Renal cortical epithelial cell (primary cell): ENCODE measurements at places on chromosomes 5 and 9.

GRCh38 chr9:134211811-134212485 lies 47.6 kb upstream of the RNU6ATAC start:
- no peak for DNase-seq

GRCh38 chr5:142806841-142807267 lies 36.7 kb downstream of the ARHGAP26 start:
- DNase-seq = no peak

DNA sequence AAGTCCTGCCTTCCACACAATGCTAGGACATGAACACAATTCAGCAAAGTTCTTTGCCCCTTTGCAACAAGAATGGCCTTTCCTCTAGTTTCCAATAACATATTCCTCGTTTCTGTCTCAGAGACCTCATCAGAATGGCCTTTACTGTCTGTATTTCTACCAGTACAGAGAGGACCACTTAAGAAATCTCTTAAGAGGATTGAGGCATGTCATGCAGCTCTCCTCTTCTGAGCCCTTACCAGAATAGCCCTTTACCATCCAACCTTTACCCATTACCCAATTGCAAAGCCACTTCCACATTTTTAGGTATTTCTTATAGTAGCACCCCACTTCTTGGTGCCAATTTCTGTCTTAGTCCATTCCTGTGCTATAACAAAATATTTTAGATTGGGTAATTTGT lies 20.3 kb downstream of the TNPO1 start:
- no peak for DNase-seq

- peak; percentile 41 for DNase-seq
Observed at GRCh38 chr5:96244696-96245095, 188.4 kb downstream of the PCSK1 start.

DNA sequence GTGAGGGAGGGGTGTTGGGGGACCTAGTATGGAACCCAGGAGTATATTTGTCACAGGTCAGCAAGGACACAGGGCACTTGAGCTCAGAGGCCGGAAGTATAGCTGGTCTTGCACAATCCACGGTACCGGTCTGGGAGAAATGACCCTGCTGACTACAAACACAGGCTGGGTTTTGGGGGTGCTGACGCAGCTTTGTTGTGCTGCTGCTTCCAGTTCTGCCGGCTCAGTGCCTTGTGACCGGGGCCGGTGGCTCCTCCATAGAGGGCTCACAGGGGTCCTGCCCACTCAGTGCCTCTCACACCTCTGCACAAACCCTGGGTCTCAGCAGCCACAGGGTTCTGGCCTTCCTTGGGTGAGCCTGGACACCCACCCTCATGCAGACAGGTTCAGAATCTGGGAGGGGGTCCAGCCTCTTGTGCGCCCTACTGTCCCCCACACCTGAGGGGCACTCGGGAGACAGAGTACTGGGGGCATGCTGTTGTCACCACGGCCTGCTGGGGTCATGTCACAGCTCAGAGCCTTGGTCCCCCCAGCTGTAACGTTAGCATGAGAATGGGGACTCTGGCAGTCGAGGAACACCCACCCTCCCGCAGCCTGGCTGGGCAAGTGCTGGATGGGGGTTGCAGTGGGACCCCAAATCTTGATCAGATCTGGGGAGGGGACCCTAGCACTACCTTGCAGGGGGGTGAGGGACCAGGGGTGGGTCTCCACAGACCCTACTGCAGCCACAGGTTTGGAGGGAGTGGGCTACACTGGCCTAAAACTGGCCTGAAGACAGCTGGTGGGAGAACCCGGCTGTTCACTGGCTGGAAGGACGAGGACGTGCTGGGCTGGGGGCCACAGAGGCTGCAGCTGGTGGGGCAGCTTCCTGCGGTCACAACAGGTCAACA lies 17.7 kb downstream of the NINJ1 start:
- peak; percentile 89 for DNase-seq

DNA sequence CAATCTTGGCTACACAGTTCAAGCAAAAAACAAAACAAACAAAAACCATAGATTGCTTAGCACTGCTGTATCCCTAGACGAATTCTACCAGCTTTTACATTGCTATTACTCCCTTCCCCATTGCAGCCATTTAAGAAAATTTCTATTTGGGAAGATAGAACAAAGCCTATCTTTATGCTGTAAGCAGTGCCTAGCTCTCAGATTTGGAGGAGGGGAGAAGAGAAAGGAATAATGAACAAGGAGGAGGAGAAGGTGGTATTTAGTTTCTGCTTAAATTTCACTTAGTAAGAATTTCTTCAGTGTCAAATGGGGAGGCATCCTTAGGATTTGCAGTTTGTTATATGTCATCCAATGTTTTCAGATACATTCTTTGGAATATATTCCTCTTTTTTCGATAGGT lies 16.2 kb upstream of the TLE1 start:
- no peak for DNase-seq

DNA sequence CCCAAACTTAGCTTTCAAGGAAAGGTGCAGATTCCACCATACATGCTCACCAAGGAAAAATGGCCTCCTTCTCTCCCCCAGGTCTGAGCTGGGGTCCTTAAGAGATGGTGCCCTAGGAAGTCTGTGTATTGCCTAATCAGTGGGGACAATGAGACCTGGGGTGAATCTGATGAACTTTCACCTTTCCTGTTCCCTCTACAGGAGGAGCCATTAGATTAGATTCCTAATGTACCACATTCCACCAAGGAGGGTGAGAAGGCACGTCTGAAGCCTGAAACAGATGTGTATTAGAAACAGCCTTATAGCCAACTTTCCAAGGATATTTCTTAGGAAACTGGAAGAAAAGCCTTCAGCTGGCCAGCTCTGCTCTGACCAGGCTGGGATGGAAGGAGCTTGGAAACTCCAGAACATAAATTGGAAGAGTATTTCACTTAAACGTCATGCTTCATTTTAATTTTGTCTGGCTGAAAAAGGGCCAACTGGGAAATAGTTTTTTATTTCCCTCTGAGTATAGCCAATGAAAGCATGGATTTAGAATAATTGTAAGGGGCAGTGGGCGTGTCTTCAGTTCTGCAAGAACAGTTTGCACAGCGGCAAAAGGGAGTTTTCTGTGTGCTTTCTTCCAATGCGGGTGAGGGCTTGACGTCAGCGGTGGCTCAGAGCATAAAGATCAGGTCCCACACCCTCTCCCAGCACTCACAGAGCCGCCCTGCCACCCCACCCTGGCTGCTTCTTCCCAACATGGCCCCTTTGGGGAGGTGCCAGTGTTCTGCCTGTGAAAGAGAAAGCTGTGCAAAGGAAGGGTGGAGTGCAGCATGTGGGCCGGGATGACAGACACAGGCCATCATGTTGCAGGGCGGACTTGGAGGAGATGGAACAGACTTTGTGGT lies 210.9 kb downstream of the ESM1 start:
- no peak for DNase-seq

DNA sequence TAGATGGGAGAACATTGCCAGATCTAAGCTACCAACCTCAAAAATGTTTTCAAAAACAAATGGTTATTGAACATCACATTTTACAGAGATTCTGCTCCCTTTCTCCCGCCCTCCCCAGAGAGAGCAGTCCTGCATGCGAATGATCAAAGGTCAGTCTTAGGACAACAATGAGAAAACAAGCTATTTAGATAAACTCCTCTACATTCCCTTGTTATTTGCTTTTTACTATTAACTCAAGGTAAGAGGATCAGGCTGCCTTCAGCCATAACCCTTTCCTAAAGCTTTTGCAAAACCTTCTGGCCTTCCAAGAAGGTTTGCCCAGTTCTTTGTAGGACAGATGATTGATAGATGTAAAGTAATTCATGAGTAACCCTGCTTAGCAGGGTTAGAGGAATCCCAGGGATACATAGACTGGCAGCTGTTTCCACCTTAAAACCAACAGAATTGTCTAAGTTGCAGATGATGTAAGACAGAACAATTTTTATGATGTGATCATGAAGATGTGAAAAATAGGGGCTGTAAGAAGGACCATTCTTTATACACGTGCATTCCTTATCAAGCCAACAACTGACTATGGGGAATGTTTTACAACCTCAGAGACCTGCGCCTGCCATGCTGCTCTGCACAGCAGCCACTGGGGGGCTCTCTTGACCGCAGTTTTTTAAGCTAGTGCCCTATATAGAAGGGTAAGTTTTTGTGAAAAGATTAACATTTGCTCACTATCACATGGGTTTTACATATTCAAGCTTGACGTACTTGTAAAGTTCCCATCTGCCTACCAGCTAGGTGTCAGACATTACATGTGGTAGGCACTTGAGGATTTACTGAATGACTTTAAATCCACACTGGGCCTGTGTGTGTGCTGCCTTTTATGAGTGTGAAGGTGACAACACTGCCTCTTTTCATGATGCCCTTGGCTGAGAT lies 2.3 kb upstream of the ZNF782 start:
- peak; percentile 63 for DNase-seq
